ENCODE measurements at places on chromosomes 2 and 18.

- no peak for DNase-seq
Observed at GRCh38 chr18:39105104-39105503, 1539.5 kb upstream of the CELF4 start.

- no peak for DNase-seq
Observed at GRCh38 chr2:20381457-20381856, 30.8 kb upstream of the PUM2 start.

DNA sequence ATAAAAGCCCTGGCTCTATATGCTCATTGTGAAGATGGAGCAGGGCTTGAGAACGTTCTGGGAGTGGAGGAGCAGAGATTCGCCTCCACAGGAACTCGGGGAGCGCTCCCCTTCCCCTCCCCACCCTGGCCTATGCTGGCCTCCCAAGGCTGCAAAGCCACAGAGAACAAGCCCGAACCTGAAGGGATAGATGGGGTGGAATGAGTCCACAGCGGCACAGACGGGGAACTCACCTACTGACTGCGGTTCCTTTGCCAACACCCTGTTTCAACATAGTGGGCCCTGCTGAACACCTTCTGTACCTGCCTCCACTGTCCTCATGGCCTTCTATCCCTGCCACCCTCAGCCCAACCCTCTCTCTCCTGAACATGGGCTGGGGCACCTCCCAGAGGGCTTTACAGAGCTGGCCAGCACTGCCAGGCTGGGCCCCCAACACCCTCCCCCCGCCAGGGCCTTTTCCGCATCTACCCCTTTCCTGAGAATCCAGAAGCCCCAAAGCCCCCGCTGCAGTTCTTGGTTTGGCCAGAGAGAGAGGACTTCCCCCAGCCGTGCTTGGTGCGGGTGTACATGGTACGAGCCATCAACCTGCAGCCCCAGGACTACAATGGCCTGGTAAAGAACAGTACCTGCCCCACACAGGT is 41.5 kb downstream of the LMAN2L start:
- no peak for DNase-seq

DNA sequence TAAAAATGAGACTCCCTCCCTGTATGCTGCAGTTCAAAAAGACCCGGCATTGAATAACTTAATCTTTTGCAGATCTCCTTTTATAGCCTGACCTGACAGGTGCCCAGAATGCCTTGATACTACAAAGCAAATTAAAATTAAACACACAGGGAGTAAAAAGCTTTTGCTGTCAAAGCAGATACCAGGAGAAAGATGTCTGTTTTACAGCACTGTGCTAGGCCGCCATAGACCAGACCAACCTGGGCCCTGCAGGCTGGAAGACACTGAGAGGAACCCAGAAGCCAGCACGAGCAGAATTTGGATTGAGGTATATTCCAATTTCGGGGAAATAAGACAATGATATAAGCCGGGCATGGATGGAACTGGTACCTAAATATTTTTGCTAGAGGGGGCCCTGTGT is 602.8 kb upstream of the SOX11 start:
- DNase-seq, result no peak
